T-helper 17 cell (primary cell): ENCODE measurements at places on chromosomes 12 and 14. TPM values are rescaled to one million over a fixed set of nuclear protein-coding genes. Genes with fewer than 3 reads are reported as not detected.
A peak's percentile ranks its signal among the peaks of the same experiment; 100 is the strongest.

Gene SMOC1
- not detected for total RNA-seq

Gene APOF
- total RNA-seq = not detected

Gene CCDC197
- total RNA-seq = not detected

Gene SLC7A8
- 2.5 TPM for total RNA-seq

Gene PRPH
- not detected for total RNA-seq

Gene HOXC12
- not detected for total RNA-seq

Gene SERPINA9
- total RNA-seq = not detected

Gene BCL11B
- total RNA-seq = 174 TPM

Gene CPM
- 1.9 TPM for total RNA-seq

Gene SPIC
- not detected for total RNA-seq

Gene CCDC175
- 0.39 TPM for total RNA-seq

Gene SERPINA10
- not detected for total RNA-seq

GRCh38 chr14:76500480-76500879 is 124.5 kb downstream of the ESRRB start:
- DNase-seq = no peak

GRCh38 chr12:122399592-122400373 is 22.7 kb downstream of the CLIP1 start:
- peak; percentile 19 for DNase-seq

- no peak for DNase-seq
Measured at GRCh38 chr12:2226641-2227040, 173.9 kb downstream of the CACNA1C start.

GRCh38 chr12:63294327-63294632 is 143.3 kb upstream of the AVPR1A start:
- no peak for DNase-seq

- DNase-seq = no peak
Measured at GRCh38 chr12:19398376-19399363, 40.6 kb upstream of the AEBP2 start.

GRCh38 chr14:35747379-35747778 is 61.7 kb downstream of the RALGAPA1 start:
- no peak for DNase-seq

DNA sequence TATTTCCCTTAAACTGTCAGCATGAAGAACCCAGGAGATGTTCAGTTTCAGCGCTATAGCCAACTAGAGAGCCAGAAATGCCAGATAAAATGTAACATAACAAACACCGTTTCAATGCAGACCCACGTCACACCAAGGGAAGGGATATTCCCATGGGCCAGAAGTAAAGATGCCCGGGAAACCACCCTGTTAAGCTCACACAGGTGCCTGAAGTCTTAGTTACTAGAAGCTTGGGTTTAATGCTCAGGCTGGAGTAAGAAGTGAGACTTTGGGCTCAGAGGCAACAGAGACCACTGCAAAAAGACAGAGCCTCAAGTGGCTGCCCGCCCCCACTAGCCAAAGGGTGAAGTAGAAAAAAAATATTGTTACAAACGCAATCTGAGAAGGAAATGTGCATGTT is 52.3 kb downstream of the SYNE3 start:
- no peak for DNase-seq

DNA sequence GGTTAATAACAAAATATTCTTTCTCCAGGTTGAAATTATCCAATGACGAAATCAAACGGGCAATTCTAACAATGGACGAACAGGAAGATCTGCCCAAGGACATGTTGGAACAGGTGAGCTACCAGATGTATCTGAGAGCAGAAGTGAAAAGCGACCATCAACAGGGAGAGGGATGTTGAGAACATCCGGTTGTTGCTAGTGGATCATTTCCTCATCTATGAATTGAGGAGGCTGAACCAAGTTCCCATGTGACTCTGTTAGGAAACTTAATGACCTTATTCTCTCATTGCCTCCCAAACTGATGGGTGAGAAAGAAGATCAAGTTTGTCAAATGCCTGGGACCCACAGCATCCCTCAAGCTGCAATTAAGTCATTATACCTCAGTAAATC is 117.7 kb downstream of the GPR135 start:
- no peak for DNase-seq

DNA sequence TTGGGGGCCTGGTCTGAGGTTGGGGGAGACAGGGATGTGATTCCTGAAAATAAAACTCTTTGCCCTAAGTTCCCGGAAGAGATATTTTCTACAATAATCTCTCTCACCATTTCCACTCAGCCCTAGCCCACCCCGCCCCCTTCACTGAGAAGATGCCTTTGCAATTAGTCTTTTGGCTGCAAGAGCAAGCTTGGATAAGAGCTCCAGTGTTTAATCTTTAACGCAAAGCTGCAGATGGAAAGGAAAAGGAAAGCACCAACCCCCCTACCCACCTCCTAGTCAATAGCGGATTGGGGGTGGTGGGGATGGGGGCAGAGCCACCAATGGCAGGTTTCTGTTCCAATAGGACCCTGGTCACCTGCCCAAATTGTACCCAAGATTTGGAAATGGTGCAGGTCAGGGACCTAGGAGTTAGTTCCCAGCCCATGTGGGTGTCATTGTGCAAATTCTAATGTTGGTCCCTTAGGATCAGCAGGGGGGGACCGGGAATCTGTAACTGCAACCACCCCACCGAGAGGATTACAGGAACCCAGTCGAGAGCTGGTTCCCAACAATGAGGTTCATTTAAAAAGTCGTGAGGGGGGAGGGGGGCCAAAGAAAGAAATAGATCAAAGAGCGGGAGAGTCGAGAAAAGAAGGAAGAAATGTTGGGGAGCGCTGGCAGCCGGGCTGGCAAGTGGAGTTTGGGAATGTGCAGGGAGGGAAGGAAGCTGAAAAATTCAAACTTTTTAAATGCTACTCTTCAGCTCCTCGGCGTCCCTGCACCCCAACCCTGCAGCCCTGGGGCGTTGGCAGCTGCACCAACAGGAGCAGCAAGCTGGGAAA is 1.6 kb downstream of the ZFP36L1 start:
- no peak for DNase-seq

DNA sequence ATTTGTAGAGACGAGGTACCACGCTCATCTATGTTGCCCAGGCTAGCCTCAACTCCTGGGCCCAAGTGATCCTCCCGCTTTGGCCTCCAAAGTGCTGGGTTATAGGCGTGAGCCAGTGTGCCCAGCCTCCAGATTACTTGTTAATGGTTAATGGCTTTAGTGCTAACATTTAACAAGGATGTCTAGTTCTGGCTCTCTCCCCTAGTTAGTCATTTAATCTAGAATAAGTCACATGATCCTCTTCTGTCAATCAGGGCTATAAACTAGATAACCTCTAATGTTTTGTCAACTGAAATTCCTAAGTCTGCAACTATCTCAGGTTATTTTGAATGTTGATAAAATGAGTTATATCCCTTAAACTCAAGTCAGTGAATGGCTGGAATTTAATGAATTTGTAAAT is 15.7 kb downstream of the ACTR6 start:
- no peak for DNase-seq

GRCh38 chr12:47068539-47068938 is 10.9 kb upstream of the PCED1B start:
- no peak for DNase-seq

GRCh38 chr14:62062645-62063044 is 300.4 kb downstream of the SNAPC1 start:
- DNase-seq = no peak

DNA sequence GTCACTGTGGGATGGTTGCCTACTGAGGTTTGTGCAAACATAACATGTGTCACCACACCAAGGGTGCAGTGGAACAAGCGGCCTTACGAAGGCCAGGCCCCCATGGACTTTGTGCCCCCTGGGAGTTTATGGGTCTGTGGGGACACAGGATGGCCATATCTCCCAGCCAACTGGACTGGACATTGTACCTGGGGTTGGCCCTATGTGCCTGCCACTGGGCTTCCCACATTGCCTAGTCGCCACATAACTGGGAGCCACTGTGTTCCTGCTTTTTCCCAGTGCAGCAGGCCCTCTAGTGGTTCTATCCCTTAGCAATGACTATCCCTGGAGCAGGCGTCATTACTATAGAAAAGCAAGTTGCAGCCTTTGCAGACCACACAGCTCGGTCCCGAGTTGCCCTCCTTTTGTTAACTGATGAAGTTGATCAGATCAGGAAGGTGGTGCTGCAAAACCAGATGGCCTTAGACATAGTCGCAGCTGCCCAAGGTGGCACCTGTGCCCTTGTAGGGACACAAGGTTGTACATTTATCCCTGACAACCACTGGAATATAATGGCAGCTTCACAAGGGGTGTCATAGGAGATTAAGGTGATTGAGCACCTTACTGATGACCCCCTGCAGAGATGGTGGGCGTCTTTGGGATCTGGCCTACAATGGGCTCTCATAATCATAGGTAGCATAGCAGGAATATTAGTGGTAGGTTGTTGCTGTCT is 15.2 kb upstream of the RNASE12 start:
- no peak for DNase-seq

- DNase-seq = no peak
Measured at GRCh38 chr12:113208041-113208934, 13.0 kb upstream of the TPCN1 start.

- no peak for DNase-seq
Measured at GRCh38 chr12:65182012-65182739, 12.8 kb downstream of the LEMD3 start.

DNA sequence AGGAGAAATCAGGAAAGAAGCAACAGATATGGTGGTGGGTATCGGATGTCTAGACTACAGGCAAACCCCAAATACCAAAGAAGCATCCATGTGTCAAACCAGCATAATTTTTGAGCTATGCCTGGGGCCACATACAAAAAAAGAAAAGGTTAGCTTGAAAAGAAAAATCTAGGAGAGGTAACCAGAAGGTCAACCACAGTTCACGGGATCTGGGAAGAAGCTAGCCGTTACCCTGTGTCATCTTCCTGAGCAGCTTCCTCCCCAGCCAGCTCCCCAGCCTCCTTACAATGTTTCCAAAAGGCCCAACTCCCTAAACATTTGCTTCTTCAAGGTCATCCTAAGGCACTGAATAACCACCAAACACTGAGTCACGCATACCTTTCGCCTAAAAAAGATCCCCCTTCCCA is 3.1 kb downstream of the SINHCAF start:
- DNase-seq = no peak

DNA sequence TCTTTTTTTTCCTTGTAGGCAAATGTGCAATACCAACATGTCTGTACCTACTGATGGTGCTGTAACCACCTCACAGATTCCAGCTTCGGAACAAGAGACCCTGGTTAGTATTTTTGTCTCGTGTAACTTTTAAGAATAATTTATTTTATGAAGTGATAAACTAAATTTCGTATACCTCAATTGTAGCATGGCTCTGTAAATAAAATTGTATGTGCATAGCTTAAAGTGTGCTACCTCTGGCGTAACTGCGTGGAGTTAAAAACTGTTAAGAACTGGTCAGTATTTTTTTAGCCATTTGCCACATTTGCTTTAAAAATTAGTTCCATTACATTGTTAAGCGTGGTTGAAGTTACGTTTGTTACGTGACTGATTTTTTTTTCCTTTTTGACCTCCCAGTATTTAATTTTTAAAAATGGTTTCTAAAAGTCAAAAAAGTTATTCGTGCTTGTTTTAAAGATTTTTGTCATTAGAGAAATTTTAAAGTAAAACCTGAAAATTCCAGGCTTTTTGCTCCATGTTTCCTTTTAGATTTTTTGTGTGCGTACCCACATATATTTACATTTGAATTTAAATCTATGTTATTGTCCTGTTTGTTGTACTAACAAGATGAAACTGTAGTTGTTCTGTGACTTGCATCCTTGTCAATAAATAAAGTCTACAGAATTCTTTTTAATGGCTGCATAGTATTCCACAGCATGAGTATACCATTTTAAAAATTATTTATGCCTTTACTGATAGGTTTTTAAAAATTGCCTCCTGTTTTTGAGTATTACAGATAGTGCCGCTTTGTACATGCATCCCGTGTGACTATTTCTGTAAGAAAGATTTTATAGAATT is 1.4 kb downstream of the MDM2 start:
- DNase-seq = no peak

- no peak for DNase-seq
Measured at GRCh38 chr12:29655861-29656260, 127.9 kb downstream of the TMTC1 start.

DNA sequence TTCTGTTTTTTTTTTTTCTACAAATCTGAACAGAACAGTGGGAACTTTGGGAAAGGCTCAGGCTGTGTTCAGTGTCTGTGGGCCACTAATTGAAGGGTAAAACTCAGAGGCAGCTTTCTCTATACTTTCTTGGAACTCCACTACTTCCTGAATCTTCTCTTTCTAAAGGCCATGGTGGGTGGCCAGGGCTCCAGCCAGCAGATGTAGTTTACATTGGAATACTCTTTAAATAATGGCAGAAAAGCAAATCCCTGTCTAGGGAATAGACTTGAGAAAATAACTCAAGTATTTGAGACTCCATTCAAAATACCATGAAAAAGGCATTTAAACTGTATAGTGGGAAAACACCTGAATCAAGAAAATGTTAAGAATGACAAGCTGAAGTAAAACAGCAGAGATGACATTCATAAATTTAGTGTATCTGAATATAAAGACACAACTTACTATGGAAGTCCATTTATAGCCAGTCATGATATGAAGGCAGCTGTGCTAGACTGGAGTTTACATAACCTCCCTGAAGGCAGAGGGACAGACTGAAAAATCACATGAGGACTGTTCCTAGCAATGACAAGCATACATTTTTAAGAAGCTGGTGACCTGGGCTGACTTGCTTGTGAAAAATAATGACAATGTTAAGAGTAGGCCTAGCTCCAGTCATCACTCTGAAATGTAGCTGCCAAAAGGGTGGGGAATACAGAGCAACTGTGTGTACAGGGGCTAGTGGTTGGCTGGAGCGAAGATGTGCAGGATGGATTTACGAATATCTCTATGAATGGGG is 168.6 kb downstream of the STXBP6 start:
- no peak for DNase-seq

DNA sequence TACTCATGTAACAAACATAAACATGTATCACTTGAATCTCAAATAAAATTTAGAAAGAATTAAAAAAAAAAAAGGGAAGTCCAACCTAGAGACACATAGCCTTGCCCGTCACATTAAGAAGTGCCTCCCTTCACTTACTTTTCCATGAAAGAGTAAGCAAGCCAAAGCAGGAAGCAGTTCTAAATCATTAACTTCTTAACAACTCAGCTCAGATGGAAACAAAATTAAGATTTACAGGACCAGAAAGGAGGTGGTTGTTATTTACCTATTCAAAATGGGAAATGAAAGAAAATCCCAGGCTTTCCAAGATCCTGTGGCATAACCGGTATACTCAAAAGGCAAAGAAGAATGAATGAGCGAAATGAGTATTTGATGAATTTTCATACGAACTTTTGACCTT is 258.6 kb upstream of the DCN start:
- DNase-seq = no peak

DNA sequence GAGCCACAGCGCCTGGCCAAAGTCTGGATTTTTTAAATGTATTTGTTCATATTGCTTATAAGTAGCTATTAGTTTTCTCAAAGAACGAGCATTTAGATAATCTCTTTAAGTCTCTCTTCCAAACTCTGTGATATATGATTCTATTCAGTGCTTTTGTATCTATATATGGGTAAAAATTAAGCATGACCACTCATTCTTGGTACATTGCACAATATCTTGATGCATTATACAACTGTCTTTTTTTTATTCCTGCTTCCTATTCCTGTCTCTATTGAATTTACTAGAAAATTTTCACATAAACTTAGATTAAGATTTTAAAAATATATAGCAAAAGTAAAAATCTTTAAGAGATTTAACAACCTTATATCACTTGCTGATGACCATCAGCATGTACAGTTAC is 29.1 kb downstream of the SOCS2 start:
- no peak for DNase-seq

GRCh38 chr12:129909051-129910020 is 5.5 kb upstream of the TMEM132D start:
- no peak for DNase-seq

- no peak for DNase-seq
Measured at GRCh38 chr12:42886160-42886559, 296.6 kb upstream of the PRICKLE1 start.

GRCh38 chr12:115648463-115648862 is 629.0 kb downstream of the MED13L start:
- no peak for DNase-seq
